ENCODE measurements at places on chromosomes 5 and 9.
A peak's percentile ranks its signal among the peaks of the same experiment; 100 is the strongest.

DNA sequence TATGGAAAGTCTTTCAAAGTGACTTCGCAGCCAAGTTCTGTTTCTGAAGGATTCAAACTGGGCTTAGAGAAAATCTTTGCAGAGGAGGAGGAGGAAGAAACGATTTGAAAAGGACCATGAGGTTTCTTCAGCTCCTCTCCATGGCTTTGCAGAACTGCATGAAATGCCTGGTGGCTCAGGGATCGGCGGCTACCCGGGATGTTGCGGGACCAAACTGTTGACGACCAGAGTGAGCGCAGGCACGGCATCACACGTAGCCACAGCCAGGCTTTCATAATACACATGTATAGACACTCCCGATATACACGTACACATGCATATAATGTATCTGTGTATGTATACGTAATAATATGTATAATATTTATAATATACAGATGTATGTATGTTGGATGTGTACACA is 180.0 kb downstream of the PAX5 start:
- no peak for DNase-seq

GRCh38 chr9:137672907-137673791 is 54.3 kb downstream of the EHMT1 start:
- peak; percentile 21 for DNase-seq

DNA sequence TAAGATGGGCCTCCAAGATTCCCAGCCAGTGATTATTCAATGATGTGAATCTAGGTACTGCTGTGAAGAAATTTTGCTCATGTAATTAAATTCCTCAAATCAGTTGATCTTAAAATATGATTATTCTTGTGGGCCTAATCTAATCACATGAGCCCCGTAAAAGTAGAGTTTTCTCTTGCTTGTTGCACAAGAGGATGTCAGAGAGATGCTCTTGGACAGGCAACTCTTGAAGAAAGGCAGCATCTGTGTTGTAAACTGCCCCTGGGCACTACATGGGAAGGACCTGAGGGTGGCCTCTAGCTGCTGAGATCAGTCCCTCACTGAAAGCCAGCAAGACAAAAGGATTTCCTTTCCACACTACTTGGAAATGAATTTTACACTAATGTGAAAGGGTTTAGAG is 132.9 kb downstream of the TRPM3 start:
- no peak for DNase-seq

DNA sequence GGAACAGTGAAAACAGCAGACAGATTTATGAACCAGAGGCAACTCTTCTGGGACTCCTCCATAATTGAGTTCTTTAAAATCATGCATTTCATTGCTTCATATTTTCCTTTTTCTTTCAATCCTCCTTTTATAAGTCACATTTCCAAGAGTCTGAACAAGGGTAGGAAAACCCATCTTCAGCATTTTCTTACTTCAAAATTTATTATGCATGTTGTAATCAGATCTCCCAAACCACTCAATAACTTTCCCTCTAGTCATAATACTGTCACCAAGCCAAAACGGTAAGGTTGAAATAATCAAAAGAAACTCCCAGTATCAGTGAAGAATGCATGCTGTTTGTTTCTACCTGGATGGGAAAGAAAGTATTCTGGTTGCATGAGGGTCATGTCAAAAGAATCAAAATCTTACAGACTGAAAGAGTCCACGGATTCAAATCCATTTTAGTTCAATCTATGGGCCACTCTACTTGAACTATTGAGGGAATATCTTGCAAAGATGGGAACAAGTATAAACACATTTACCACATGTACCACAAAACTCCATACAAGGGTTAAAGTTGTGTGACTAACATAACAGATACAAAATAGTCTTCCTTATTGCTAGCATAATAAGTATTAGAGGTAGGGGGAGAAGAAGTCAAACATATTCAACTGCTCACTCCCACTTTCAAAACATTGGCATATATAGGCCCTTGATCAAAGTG is 797.3 kb downstream of the MAT2B start:
- no peak for DNase-seq

GRCh38 chr9:109918339-109919163 is 138.6 kb downstream of the PALM2AKAP2 start:
- no peak for DNase-seq

GRCh38 chr5:61030163-61030482 is 85.1 kb downstream of the NDUFAF2 start:
- DNase-seq = no peak

- no peak for DNase-seq
Observed at GRCh38 chr9:137645211-137645610, 26.4 kb downstream of the EHMT1 start.

DNA sequence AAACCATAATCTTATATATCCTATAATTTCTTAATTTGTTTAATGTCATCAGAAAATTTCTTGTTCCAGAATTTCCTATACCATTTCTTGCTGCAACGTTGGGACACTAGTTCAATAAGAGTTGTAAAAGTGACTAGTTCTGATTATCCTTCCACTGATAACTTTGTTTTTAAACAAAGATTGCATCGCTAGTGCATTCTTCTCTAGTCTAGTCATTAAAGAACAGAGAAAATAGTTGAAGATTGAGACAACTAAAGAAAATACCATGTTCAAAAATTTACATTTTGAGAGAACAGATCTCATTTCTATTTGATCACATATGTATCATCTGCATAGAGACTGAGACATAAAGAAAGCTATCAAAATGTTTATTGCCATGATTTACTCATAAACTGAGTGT is 1888.2 kb downstream of the EFNA5 start:
- DNase-seq = no peak

Measured in Caki2 (cell line).